ENCODE measurements at places on chromosomes 7 and 10.

GRCh38 chr10:108425283-108425964, 1260.9 kb upstream of the SORCS1 start:
- DNase-seq, result no peak

DNA sequence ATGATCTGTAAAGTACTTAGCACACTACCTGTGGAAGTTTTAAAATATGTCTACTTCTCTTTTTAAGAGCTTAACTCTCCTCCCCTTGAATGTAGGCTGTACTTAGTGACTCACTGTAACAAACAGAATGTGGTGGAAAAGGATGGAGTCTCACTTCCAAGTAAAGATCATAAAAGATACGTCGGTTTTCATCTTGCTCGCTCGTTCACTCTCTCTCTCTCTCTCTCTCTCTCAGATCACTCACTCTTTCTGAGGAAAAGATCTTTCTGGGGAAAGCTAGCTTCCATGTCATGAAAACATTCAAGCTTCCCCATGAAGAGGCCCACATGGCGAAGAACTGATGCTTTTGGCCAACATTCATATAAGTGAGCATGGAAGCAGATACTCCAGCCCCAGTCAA, 5.5 kb downstream of the CHUK start:
- DNase-seq, result no peak

- no peak for DNase-seq
Measured at GRCh38 chr10:111481261-111481826, 404.5 kb downstream of the ADRA2A start.

- DNase-seq, result no peak
Measured at GRCh38 chr7:109259151-109259550, 689.5 kb downstream of the DNAJB9 start.

DNA sequence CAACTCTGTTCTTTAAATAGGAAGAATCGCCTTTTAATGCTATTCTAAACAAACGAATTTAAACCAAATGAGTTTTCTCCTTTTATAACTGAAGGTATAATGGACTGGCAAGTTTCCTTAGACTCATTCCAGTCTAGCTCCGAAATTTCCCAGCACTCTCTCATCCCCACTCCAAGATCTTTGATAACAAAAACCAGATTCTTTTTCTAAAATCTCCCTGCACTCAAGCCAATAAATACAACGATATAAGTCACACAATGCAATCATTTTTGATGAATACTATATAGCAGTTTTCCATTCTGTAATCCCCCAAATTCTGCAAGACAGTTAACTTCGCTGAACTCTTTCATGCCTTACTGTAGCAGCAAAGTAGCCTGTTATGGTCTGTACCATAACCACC, 1.9 kb downstream of the OGA start:
- DNase-seq, result no peak

DNA sequence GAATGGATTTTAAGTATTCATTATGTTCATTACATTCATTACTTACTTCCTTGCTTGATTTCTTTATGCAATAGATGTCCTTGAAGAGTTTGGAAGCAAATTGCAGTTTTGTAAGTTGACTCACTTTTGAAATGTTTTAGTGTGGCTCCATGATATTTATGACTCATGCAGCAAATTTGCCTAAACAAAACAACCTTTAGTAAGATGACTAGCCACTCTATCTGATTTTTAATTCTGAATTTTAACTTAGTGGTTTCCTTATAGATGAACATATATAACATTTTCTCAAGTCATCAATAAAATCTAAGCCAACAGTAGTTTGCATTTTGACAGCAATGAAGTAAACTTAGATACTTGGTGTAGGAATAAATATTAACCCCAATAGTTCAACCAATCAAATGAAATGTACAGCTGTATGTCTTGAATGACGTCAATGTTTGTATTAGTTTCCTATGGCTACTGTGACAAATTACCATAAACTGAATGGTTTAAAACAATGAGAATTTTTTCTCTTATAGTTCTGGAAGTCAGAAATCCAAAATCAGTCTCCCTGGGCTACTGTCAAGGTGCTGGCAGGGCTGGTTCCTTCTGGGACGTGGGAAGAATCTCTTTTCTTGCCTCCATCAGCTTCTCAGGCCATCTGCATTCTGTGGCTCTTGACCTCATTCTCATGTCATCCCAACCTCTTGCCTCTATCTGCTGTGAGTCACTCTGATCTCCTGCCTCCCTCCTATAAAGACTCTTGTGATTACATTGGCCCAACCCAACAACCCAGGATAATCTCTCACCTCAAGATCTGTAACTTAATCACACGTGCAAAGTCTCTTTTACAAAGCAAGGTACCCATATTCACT, 73.4 kb downstream of the AHR start:
- no peak for DNase-seq

- no peak for DNase-seq
Measured at GRCh38 chr10:74335501-74335900, 184.5 kb downstream of the ADK start.

DNA sequence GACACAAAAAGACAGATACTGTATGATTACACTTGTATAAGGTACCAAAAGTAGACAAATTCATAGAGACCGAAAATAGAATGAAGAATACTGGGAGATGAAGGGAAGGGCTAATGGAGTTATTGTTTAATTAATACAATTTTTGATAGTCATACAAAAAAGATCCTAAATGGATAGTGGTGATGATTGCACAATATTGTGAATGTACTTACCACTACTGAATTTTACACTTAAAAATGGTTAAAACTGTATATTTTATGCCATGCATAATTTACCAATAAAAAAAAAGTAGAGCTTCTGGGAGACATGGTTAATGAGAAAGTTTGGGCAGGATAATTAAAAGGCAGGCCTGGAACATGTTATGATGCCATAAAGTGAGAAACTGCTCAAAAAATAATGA, 119.0 kb downstream of the ZPBP start:
- DNase-seq, result no peak

All from Right ventricle myocardium superior (tissue), 1 donor.